Activated CD8-positive, alpha-beta memory T cell treated with anti-CD3 and anti-CD28 coated beads for 1 hour (primary cell): ENCODE measurements at places on chromosomes 1 and 21.

DNA sequence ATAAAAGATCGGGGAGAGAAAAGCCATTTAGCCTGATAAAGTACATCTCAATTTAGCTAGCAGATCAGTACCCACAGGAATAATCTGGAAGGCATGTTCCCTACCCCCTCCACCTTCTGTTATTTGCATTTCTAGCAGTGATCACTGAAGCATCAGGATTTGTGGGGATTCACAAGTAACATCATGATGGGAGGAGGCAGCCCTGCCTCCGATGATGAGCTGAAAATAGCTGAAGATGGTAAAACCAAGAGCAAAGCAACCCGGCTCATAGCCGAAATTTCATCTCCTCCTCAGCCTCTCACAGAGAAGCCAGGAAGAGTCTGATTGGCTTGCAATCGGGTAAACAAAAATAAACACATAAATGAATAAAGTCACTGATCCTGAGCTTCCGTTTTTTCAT is 2.4 kb downstream of the CCSAP start:
- no peak for DNase-seq

DNA sequence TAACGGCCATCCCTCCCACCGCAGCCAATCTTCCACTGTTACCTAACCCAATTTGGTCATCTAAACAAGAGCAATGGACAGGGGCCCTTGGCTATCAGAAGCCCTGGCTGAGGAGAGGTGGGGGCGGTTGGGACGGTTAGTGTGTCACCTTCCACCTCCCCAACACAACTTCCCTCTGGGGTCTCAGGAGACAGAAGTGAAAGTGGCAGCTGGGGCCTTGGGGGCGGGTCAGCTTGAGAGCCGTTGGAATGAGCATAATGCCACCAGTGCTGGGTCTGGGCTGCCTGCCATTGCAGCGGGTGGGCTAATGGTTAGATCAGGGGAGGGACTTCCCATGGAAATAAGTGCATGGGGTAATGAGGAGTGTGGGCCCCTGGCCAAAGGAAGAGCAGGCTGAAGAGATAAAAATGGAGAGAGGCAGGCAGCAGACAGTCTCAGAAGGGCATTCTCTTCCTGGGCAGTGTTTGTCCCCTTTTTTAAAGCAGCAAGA is 7.9 kb downstream of the MEF2D start:
- no peak for DNase-seq

DNA sequence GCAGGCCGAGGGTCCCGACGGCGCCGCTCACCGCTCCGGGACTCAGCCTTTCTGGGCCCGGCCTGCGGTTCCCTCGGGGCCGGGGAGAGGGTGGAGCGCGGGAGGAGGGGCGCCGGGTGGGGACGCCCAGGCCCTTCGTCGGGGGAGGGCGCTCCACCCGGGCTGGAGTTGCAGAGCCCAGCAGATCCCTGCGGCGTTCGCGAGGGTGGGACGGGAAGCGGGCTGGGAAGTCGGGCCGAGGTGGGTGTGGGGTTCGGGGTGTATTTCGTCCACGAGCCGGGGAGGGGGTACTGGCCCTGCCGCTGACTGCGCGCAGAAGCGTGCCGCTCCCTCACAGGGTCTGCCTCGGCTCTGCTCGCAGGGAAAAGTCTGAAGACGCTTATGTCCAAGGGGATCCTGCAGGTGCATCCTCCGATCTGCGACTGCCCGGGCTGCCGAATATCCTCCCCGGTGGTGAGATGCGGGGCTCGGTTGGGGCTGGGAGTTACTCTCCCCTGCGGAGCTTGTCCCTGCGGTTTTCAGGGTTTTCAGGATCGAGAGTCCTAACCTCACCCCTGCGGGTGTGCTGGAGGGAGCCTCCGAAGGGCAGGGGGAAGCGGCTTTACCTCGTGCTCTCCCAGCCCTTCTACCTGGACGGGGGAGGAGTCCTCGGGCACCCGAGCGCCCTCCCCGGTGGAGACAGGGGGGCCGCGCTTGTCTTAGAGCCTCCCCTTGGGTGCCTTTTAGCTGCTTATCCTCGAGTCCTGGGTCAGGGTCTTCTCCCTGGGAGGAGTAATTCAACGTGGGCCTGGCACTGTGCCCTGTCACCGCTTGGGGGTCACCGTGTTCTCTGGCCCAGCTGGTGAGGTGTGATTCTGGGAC is 2.1 kb downstream of the SAMD11 start:
- no peak for DNase-seq

DNA sequence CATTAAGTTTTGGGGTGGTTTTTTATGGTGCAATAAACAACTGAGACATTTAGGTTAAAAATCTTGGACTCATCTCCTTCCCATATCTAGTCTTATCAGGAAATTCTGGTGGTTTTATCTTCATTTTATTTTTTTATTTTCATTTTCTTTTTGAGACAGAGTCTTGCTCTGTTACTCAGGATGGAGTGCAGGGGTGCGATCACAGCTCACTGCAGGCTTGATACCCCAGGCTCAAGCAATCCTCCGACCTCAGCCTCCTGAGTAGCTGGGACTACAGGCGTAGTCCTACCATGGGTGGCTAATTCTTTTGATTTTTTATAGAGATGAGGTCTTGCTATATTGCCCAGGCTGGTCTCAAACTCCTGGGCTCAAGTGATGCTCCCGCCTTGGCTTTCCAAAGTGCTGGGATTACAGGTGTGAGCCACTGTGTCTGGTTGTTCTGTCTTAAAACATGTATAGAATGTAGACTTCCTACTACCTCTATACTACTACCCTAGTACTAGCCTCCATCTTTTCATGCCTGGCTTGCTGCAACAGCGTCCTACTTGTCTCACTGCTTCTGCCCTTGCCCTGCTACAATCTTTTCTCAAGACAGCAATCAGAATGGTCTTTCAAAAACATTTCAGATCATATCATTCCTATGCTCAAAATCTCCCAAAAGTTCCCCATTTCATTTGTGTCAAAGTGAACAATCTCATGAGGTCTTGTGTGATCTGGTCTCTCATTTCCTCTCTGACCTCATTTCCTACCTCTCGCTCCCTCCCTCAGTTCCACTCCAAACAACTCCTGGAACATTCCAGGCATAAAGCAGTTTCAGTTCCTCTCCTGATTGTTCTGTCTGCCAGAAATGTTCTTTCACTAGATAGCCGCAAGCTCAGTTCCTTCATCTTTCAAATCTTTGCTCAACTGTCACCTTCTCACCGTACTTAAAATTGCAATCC is 5.9 kb upstream of the FCGR2A start:
- DNase-seq = no peak

- no peak for DNase-seq
These were observed 11.0 kb downstream of the KRTAP10-1 start for GRCh38 chr21:44529011-44529421.

DNA sequence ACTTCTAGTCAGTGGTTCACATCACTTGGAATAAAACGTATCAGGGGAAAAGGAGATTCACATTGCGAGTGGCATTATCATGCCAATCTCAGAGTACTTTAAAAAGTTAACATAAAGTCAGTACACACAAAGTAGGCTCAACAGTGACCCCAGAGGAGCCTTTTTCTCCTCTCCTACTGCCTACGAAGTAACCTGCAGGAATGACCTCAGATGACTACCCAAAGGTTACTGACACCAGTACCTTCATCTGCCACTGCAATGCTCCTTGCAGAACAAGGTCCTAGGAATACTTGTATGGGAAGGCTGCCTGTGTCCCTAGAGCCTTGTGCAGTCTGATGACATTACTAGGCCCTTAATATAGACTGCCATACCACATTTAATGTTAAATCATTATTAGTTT is 389.8 kb upstream of the LYPLAL1 start:
- DNase-seq = no peak

- no peak for DNase-seq
These were observed 16.4 kb downstream of the RNU5D-1 start for GRCh38 chr1:44714532-44714931.

DNA sequence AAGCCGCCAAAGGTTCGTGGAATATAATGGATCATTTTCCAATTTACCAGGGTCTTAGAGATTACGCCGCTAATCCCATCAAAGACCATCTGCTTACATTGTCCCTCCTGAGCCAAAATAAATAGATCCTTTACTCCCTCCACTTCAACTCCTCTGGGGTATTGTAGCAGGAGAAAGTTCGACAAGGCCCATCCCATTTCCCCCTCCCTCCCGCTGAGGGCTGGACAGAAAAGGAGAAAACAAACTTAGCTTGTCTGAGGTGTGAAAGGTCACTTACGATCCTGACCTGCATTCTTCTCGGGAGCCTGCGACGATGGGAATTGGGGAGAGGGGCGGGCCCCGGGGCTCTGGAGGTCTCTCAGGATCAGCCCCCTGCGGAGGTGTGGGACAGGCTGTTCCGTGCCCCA is 60.8 kb downstream of the MEF2D start:
- no peak for DNase-seq
